C1 segment of cervical spinal cord (tissue), 14 donors: ENCODE measurements at places on chromosomes 7 and 10.

DNA sequence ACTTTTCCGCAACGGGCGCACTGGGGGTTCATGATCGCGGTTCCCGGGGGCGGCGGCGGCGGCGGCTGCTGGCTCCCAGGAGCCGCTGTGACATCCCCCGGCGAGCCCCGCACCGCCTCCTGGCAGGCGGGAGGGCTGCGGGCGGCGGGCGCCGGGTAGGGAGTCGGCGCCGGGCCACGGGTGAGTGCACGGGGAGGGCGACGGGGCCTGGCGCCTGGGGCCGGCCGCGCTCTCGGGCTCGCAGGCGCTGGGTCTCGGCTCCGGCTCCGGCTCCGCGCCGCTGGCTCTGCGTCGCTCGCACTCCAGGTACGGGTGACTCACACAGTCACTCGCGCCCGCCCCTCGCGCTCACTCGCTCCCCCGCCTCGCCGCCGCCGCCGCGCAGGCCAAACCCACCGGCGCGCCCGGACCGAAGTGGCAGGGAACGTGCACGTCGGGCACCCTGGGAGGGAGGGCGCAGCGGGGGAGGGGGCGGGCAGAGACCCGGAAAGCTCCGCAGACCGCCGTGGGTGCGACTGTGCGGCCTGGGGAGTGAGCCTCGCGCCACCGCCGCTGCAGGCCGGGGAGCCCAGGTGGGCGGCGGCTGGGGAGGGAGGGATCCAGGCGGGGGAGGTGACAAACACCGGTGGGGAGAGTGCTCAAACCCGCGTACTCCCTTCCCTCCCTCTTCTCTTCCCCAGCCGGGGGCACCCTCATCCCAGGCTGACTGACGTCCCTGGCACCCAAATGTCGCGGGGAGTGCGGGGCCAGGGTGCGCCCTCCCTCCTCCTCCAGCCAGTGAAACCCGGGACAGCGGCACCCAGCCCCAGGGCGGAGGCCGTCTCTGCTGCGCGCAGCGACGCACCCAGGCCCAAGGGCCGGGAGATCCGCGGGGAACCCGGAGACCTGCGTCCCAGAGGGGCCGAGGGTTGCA is 276.9 kb upstream of the NEBL start:
- no peak for DNase-seq

DNA sequence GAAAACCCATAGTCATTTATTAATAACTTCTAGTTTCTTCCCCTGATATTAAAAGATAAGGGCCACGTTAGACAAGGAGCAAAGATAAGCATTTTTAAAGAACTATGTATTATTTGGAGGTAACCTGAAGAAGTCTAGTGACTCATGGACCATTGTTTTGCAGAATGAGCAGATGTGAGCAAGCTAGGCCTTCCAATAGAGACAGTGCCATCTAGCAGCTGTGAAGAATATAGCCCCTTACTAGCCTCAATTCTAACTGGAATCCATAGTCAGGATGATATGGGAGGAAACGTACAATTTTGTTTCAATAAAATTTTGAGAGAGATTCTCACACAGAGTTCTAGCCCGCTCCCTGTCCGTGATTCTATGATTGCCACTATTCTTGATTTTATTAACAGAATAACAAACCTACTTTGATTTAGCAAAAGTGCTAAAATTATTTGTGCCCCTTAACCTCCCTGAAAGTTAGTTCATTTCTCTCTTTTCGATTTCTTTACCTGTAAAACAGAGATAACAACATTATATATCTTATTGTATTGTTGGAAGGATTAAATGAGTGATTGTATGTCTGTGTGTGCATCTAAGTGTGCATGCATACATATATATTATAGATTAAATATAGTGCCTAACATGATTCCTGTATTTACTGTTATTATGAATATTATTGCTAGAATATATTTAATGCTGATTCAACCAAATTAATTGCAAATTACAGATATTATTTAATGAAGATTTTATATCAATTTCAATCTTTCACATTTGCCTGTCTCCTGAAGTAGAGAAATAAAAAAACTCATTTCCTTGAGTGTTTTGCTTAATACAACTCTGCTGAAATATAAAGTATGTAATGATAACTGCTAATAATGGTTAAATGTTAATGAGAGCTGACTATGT is 22.7 kb downstream of the FAM237B start:
- no peak for DNase-seq

DNA sequence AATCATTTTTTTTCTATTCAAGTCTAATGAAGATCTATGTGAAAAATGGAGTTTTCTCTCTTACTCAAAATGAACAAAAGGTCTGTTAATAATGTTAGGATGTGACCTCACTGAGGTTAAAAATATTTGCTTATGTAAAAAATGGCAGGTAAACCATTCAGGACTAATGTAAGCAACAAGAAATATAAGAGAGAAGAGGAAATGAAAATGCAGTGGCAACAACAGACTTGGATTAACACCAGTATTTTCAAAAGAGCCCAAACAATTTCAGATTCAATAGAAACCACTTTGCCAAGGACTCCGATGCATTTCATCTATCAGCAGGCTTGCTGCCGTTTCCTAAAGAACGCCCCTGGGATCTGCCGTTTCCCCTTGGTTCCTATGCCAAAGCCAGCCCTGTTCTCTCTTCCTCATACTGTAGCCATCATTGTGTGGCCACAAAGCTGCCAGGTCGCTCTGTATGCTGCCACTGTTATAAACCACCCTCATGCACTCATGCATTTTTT is 66.4 kb downstream of the MTURN start:
- DNase-seq = peak; percentile 30

- DNase-seq = no peak
Observed at GRCh38 chr7:110417611-110418010, 673.3 kb upstream of the LRRN3 start.

- DNase-seq = no peak
Observed at GRCh38 chr10:77581738-77582137, 55.9 kb downstream of the KCNMA1 start.

- peak; percentile 91 for DNase-seq
Observed at GRCh38 chr10:69451209-69451783, at the start of gene TSPAN15. TSS of gene TSPAN15 (plus strand) at chr10:69451465. CDS start at chr10:69451595, 130 bp downstream.

DNA sequence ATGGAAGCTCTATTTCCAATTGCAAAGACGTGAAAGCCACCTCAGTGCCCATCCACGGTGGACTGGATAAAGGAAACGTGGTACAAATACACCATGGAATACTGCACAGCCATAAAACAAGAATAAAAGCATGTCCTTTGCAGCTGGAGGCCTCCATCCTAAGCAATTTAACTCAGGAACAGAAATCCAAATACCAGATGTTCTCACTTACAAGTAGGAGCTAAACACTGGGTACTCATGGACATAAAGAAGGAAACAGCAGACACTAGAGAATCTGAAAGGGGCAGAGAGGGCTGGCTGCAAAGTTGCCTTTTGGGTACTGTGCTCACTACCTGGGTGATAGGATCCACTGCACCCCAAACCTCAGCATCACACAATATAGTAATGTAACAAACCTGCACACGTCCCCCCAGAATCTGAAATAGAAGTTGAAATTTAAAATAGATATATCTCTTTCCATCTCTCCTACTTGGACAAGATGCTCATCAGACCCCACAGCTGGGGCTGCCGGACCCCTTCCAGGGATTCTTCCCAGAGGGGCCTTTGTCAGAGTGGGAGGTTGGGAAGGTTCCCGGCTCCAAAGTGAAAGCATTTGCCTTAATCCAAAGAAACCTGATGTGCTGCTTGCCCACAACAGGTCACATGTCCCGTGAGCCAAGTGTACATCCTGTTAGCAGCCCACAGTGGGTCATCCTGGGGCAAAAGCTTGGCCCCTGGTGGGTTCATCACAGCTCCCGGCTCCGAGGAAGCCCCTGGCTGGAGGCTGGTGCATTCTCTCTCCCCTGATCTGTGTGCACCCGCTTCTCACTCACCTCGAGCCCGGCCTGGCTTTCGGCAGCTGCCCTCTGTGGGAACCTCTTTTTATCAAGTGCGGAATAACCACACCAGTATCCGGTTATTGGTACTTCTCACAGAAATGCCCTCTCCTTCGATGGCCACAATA is 172.3 kb upstream of the PPP2R2D start:
- no peak for DNase-seq

DNA sequence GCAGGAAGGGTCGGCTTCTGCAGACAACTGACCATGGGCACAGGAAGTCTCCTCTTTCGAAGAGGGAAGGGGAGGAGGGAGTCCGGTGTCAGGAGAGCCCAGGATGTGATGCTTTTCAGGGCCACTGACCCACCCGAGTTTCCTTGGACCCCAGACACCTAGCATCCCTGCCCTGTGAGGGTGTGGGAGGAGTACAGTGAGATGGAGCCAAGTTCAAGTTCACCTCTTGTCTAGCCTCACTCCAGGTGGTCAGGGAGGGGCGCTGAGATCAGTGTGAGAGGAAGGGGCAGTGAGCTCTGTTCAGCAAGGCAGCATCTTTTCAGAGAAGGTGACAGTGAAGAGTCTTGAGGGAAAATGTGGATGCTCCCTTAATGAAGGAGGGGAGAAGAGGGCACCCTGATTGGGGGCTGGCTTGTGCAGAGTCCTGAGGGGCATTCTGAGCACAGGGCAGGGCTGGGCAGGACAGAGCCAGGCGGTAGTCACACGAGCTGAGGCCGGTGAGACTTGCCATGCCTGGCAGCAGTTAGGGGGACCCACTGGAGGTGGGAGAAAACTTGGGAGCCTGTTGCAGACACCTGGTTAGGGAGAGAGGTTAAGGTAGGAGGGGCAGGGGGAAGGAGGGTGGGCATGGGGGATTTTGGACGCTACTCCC is 49.7 kb downstream of the ADCY1 start:
- DNase-seq = no peak

DNA sequence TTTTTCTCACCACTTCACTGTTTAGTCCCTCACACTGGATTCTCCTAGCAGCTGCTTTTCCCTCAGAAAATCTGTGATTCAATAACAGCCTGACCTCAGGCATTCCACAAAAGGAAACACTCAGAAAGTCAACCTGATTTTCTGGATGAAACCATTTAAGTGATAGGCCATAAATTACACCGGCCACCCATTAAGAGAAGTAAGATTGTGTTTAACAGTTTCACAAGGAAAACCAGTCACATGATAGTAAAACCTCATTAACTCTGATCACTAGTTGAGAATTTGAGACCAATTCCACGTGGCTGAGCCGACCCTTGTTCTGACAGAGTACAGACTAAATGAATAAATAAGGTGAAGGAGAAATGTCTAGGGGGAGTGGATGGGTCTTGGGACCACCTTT is 7.7 kb downstream of the GRM8 start:
- no peak for DNase-seq

- no peak for DNase-seq
Observed at GRCh38 chr7:38323156-38323555, 49.7 kb upstream of the TARP start.

DNA sequence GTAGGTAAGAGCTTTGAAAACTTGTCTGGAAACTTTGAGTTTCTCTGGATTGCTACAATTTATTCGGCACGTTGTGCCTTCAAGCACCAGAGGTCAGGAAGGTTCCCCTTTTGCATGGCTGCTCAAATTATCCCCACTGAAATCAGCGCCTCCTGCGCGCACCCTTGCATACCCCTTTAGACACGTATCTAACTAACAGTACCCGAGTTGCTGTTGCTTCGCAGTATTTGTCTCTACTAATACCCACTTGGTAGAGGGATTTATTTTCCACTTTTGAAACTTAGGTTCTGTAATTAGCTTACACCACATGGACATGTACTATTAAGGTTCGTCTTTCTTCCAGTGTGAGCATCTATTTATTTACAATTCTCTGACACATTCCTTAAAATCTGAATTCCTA is 1.6 kb downstream of the MEOX2 start:
- DNase-seq = no peak

- DNase-seq = no peak
Observed at GRCh38 chr7:142362349-142362748, 104.5 kb upstream of the PRSS58 start.

GRCh38 chr7:136657482-136657921 is 210.9 kb upstream of the CHRM2 start:
- DNase-seq = no peak

GRCh38 chr10:6748981-6749635 is 169.0 kb upstream of the PRKCQ start:
- DNase-seq = no peak

DNA sequence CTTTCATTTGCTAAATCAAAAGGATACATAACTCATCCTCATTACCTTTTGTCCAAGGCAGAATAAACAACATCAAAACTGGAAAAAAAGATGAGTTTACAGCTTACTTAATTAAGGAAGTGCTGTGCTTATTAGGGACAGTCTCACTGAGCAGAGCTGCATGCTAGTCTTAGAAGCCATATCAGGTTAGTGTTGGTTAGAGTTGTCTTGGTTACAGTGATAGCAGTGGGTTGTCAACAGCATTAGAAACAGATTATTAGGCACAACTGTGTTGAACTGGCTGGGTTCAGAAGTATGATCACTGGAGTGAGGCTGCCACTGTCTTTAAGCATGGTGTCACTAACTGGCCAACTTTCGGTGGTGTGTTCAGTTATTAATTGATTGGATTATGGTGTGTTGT is 503.9 kb upstream of the IGFBP3 start:
- DNase-seq = no peak

DNA sequence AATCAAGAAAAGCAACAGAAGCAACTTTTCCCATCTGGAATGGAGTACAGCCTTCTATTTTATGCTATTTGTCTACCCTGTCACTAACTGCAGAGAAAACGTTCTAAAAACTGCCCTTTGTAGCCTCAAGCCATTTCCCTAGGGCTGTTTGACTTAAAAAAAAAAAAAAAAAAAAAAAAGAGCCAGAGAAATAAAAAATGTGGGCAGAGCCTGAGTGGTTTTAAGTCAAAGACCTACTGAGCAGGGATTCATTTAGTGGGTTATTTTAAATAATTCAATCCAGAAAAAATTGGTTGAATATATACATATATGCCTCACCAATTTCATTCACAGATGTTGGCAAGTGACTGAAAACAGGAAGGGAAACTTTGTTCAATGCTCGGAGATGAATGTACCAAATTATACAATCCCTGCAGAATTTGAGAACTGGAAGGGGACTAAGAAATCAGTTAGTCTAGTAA is 75.2 kb downstream of the PPP1R3C start:
- no peak for DNase-seq

DNA sequence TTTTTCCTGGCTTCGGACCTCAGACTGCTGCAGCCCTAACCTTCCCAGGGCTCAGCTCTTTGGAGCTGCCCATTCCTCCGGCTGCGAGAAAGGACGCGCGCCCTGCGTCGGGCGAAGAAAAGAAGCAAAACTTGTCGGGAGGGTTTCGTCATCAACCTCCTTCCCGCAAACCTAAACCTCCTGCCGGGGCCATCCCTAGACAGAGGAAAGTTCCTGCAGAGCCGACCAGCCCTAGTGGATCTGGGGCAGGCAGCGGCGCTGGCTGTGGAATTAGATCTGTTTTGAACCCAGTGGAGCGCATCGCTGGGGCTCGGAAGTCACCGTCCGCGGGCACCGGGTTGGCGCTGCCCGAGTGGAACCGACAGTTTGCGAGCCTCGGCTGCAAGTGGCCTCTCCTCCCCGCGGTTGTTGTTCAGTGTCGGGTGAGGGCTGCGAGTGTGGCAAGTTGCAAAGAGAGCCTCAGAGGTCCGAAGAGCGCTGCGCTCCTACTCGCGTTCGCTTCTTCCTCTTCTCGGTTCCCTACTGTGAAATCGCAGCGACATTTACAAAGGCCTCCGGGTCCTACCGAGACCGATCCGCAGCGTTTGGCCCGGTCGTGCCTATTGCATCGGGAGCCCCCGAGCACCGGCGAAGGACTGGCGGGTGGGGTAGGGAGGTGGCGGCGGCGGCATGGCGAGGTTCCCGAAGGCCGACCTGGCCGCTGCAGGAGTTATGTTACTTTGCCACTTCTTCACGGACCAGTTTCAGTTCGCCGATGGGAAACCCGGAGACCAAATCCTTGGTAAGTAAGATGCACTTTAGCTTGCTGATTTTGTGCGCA is at the start of gene PLXDC2:
TSS of gene PLXDC2 (plus strand) at position 22 of the 820 bp plus-strand sequence.
- no peak for DNase-seq

- DNase-seq = no peak
Observed at GRCh38 chr10:124294811-124295770, 123.6 kb downstream of the OAT start.
